CD4-positive, alpha-beta T cell treated with Interleukin-4 for 1 hour (primary cell): ENCODE measurements at places on chromosomes 1 and 21.
A peak's percentile ranks its signal among the peaks of the same experiment; 100 is the strongest.

GRCh38 chr1:51345300-51345687, 14.9 kb upstream of the TTC39A start:
- DNase-seq: no peak

DNA sequence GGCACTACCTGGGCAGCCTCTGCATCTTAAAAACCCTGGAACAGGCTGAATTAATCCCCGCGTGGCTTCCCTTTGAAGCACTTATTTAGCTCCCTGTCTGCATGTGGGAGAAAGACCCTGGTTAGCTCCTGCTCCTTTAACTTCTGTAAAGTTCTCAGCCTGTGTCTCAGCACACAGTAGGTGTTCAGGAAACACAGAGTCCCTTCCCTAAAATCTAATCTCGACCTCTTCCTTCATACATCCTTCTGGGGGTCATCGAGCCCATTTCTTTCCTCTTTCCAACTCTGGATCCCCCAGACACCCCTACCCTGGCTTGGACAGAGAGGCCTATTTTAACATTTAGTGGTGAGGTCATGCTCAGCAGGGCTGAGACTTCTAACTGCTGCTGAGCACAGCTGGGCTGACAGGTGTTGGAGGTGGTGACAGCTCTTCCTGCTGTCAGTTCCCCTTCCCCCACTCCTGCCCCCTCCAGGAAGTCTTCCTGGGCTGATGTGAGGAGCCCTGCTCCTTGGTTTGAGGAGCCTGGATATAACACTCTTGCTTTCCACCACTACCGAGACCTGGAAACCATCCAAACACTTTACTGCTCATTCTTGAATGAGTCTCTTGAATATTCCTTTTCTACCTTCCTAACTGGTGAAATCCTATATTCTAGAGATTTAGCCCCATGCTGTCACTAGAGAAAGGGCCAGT, 5.3 kb downstream of the E2F2 start:
- DNase-seq: peak; percentile 32

- DNase-seq: no peak
Observed at GRCh38 chr1:5001466-5001865, 347.1 kb downstream of the AJAP1 start.

DNA sequence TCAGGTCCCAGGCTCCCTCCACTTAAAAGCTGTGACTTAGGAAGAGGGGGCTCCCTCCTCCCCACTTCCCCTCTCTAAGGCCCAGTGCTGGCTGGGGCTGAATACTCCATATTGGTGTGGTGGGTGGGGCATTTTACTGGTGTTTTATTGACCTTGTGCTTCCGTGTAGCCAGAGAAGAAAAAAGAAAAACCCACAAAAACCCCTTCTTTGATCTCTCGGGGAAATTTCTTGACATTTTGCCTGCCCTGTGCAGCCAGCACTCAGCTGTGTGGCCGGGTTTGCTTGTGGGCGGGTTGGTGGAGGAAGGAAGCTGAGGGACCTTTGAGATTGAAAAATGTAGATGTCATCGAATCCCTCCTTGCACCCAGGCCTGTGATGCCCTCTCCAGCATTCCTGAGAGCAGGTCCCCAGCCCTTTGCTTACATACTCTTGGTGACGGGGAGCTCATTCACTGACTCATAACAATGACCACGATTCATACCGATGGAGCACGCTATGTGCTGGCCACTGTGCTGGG, 24.8 kb downstream of the TNFRSF8 start:
- peak; percentile 73 for DNase-seq

DNA sequence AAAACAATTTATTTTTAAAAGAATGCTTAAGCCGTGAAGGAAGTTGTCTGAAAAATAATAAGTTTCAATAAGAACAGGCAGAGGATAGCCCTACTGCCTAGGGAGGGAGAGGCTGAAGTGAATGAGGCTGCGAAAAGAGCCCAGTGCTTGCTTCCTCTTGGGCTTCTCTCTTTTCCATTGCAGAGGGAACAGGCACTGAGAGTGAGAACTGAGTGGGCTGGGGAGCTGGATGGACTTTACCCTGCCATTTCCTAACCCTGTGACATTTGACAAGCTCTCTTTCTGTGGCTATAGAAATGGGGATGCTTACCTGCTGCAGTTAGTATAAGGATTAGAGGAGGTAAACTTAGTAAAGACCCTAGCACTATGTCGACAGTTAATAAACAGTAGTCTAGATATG, 30.0 kb downstream of the TENT5C start:
- no peak for DNase-seq

GRCh38 chr1:55039342-55040082, at the start of gene PCSK9:
TSS of gene PCSK9 (plus strand) at chr1:55039548. CDS start at chr1:55039838, 290 bp downstream.
- no peak for DNase-seq

- DNase-seq: no peak
Observed at GRCh38 chr1:32770741-32771548, 46.2 kb downstream of the YARS1 start.

DNA sequence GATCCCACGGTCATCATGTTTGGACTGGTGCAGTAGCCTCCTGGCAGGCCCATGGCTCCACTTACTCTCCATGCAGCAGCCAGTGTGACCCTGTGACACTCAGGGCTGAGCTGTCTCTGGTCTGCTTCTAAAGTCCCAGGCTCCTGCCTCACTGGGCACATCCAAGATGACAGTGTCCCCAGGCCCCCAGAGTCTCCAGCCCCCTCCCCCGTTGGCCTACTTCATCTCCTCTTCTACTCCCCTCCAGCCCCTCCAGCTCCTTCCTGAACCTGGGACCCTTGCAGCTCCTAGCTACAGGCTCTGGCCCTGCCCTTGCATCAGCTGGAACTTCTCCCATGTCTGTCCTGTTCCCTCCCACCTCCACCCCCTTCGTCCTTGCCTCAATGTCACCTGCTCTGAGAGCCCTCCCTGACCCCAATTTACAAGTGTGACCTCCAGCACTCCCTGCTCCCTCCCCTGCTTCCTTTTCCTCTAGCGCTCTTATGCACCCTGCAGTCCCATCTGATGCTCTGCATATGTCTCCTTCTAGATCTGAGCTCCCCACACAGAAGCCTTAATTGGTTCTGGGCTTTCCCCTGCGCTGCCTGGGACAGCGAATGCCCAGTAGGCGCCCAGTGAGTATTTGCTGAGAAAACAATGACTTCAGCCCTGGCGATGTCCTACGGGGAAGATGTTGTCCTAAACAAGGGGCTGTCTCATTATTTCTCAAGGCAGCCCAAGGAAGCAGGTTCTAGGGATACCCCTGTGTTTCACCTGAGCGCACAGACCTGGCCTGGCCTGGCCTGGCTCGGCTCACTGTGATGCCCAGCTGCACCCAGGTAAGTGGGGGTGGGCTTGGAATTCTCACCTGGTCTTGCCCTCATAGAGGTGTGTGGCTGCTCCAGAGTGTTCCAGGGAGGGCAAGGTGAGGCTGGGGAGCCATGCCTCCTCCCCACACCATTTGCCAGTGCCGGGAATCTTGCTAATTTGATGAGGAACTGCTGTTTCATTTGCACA, 600.6 kb downstream of the PTPRU start:
- no peak for DNase-seq

DNA sequence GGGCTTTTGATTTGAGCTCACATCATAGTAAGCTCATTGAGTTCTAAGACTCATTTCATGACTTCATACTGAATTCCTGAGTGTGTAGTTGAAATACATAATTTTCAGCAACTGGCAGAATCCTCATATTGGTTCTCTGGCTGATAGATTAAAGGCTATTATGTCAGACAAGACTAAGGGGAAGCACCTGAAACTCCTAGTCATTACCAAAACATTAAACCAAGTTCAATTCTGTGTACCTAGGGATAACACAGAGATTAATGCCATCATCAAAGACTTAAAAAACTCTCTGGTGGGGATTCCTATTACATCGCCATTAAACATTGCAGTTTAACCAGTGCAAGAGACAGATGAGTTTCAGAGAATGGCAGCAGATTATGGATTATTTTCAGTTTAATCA, 339.1 kb downstream of the PTPRC start:
- no peak for DNase-seq

DNA sequence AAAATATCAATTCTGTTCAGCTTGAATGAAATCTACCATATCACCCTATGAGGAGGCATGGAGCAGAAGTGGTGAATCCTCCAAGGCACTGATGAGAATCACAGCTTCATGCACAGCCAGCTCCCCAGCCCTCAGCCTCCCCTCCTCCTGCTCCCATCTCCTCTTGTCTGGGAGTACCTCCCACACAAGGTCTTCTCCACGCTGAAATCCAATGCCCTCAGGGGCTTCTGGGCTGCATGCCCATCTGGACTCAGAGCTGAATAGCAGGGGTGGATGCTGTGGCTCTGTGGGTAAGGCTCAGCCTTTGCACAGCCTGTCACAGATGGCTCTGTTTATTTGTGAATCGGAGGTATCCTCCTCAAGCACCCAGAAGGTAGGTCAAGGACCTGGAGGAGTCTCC, 48.6 kb downstream of the KCNC4 start:
- no peak for DNase-seq

DNA sequence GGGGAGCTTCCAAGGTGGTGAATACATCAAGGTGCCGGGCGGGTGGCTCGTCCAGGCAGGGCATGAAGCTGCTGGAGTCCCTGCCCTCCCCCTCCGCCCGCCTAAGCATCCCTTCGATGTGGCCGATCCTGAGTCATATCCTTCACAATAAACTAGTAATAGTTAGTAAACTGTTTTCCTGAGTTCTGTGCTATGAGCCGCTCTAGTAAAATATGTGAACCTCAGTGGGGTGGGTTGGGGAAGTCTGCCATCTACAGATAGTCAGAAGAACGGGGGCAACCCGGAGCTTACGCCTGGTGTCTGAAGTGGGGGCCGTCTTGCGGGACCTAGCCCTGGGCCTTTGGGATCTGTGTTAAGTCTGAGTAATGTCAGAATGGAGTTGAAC, 21.6 kb downstream of the C2CD2 start:
- no peak for DNase-seq

GRCh38 chr1:182634306-182635072, 30.3 kb upstream of the RGS16 start:
- DNase-seq: no peak

DNA sequence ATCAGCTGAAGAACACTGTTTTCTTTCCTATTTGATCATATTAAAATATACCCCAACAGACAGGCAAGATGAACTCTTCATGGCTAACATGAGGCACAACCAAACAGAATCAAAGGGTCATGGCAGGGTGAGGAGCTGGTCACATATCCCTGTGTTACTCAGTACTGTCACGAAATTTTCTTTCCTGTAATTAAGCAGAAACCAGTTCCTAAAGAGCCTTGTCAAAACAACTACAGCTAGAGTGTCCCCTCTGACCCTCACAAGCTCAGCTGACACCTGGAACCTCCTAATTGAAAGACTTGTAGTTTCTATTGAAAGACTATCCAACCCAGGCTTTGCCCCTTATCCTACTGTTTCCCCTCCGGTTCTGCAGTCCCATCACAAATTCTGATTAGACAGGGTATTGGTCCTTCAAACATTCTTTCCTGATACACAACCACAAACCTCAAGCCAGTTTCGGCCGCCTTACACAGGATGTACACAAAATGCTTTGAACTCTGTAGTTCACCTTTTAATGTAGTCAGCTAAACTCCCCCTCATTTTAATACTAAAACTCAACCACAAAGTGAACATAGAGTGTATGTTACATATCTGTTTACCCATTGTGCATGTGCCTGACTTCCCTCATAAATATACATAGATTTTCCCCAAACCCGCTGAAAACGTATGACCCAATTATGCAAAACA, 651.9 kb downstream of the MRPL39 start:
- no peak for DNase-seq
